ENCODE measurements at places on chromosomes 3 and 15.

DNA sequence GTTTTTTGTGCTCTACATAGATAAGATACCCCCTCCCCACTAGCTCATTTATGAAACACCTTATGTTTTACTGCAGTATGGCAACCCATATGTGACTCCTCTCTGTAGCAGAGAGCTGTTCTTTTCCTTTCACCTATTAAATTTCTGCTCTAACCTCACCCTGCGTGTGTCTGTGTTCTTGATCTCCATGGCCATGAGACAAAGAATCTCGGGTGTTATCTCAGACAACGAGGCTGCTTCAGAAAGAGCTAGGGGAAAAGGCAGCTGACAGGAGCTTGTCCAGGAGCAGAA is 18.0 kb downstream of the CCR8 start:
- DNase-seq: no peak

DNA sequence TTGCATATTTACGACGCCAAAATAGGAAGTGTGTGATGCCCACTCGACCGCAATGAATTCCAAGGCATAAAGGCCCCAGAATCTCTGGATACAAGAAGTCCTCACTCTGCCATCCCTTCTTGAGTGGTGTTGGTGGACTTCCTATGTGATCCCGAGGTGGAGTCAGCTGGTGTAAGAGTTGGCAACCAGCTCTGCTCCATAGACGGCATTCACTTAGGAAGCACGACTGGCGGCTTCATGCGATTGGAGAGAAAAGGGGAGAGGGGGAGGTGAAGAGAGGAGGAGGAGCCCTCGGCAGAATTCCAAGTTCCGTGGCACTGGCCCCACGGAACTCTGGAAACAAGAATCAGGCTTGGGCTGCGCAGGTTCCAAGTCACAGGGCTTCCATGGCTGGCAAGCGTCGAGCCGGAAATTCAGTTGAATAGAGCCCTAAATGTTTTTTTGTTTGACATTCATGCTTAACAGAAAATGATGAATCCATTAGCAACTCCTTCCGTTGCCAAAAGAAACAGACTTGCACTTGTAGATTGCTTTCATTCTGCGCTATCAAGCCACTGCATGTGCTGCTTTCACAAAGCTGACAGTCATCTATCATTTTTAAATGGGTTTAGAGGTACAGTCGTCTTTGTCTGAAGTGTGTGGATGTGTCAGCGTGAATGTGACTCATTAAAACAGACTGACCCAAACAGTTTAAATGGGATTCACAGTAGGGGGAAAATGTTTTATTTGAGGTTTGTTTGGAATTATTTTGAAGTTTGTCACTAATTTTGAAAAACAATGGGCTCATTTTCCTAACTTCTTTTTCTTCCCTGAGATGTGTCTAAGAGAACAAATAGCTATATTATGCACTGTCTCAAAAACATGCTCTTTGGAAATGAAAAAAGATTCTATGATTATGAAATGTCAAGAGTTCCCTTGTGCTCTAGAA is 428.3 kb upstream of the ATP11B start:
- no peak for DNase-seq

GRCh38 chr3:127988770-127989557 is 63.3 kb upstream of the SEC61A1 start:
- DNase-seq: peak; percentile 14

- no peak for DNase-seq
Observed at GRCh38 chr3:10983219-10983916, 9.2 kb upstream of the SLC6A1 start.

GRCh38 chr3:137304313-137305056 is 346.7 kb downstream of the IL20RB start:
- DNase-seq: no peak

DNA sequence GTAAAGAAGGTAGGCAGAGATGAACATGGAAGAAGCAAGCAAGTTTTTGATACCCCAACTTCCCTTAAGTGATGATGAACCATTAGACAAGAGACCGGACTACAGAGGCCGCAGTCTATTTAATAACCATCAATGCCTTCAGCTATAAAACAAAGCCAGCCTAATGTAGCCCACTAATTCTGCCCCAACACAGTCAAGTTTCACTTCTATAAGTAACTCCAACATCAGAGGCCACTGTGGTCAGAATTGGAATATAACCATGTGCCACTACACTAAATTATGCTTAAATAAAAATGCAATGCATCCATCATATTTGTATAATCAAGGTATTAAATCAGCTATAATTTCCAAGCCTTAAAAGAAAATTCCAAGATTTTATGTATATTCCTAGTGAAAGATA is 234.7 kb downstream of the FOXP1 start:
- no peak for DNase-seq

- DNase-seq: no peak
Observed at GRCh38 chr3:130839813-130840212, 54.1 kb upstream of the ATP2C1 start.

GRCh38 chr3:33482111-33482521 is 41.9 kb upstream of the UBP1 start:
- DNase-seq: no peak

GRCh38 chr3:71432044-71432975 is 151.2 kb downstream of the FOXP1 start:
- DNase-seq: no peak

DNA sequence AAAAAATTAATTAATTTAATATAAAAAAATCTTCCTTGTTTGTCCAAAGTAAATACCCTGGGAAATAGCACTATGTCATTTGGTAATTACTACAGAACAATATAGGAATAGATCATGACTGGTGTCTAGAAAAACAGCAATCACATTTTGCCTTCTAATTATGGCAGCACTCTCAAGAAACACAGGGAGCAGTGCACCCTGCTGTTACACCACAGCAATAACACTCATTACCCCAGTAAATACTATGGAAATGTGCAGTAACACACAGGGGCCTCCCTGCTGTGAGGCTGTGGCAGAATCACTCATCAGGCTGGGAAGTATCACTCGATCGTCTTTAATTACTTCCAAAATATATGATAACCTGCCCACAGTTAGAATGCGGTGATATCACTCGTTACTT is 646.0 kb downstream of the TUSC7 start:
- no peak for DNase-seq

GRCh38 chr15:71444866-71445590 is 329.8 kb downstream of the THSD4 start:
- DNase-seq: peak; percentile 56

DNA sequence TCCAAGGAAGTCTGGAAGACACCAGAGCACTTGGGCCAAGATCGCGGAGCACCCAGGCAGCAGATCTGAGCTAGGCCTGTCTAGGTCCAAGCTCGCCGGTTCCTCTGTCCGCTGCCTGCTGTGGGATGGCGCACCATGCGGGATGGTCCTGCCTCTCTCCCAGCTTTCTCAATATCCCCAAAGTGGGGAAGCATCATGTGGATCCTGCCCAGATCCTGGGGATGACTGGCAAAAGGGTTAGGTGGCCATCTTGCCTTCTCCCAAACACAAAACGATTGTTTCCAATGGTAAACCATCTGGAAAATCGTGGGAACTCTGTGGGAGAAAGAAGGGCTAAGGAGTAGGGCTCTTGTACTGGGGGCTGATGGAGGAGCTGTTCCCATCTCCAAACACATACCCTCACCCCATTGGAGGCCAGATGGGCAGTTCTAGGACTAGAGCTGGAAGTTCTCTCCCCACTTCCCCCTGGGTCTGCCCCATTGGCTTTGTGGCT is 8.9 kb downstream of the PRKCD start:
- DNase-seq: no peak

DNA sequence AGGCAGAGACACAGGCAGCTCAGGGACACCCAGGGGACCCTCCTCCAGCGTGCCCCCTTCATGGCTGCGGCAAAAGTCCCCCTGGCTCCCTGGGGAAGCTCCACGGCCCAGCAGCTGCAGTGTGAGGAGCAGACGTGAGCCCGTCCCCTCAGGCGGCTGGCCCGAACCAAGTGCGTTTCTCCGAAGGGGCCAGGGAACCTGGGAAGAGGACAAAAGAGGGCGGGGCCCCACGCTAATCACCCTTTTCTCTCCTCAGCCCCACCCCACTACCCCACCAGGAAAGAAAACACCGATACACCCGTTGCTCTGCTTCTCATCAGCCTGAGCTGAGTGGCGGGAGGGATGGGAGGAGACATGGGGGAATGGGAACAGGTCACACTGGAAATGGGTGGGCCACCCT is at the start of gene MUC4:
Gene MUC4, minus strand, starts transcription at position 174 of the 400 bp plus-strand sequence. Its CDS starts 112 bp downstream, at position 62.
- DNase-seq: no peak

- no peak for DNase-seq
Observed at GRCh38 chr15:71494563-71495397, 315.6 kb upstream of the NR2E3 start.

- peak; percentile 30 for DNase-seq
Observed at GRCh38 chr15:39642011-39642640, 61.2 kb downstream of the THBS1 start.

DNA sequence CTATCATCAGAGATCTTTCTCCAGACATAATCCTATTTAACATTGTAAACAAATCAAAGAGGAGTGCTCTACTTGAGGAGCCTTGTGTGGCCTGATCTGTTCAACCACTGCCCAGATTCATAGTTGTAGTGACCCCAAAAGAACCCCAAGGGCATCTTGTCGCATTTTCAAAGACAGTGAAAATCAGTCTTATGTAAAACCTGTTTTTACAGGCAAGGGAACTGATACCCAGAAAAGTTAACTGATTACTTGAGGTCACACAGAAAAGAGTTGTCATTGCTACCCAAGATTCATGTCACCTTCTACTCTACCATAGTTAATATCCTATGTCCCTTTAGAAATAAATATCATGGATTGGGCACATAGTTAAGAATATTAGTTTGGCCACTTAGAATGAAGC is 40.5 kb upstream of the ARPP21 start:
- DNase-seq: no peak

DNA sequence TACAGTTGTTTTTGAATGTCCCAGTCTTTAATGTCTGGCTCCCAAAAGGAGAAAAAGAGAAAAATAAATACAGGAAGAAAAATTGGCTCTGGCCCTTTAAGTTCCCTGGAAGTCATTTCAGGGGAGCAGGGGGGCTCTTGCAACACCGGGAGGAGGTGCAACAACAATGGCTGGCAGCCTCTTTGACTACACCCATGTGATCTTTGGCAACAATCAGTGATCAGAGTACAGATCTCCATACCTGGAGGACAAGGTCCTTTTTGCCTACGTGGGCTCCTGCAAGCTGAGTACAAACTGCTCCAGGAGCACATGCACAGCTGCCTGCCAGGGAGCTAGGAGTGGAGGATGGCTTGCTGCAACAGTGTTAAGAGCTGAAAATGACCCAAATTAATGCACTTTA is 63.9 kb downstream of the GLCE start:
- DNase-seq: no peak

GRCh38 chr3:124373524-124373923 is 356.7 kb upstream of the UMPS start:
- DNase-seq: no peak

- DNase-seq: no peak
Observed at GRCh38 chr3:62094461-62094860, 278.9 kb downstream of the FEZF2 start.

DNA sequence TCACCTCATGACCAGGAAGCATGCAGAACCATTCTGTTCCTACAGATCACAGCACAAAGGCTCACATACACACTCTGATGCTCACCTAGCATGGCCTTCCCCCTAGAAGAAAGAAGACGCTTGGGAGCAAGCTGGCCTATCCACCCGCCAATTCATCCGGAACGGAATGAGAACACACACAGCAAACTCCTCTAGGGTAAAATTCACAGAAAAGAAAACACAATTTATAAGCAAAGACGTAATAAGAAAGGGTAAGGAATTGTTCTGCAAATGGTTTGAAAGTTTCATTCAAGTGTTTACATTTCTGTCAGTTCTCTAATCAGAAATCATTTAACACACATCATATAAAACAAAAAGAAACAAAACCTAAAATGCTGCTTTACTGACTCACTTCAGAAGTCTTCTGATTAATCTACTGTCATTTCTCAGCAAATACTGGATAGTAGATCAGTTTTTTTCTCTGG is 218.1 kb downstream of the OSBPL10 start:
- DNase-seq: no peak

GRCh38 chr15:62165793-62166375 is 799 bp upstream of the C2CD4B start:
- no peak for DNase-seq

GRCh38 chr15:91946581-91947292 is 93.2 kb downstream of the SLCO3A1 start:
- DNase-seq: no peak

GRCh38 chr3:107690522-107691138 is 167.9 kb downstream of the BBX start:
- peak; percentile 32 for DNase-seq

DNA sequence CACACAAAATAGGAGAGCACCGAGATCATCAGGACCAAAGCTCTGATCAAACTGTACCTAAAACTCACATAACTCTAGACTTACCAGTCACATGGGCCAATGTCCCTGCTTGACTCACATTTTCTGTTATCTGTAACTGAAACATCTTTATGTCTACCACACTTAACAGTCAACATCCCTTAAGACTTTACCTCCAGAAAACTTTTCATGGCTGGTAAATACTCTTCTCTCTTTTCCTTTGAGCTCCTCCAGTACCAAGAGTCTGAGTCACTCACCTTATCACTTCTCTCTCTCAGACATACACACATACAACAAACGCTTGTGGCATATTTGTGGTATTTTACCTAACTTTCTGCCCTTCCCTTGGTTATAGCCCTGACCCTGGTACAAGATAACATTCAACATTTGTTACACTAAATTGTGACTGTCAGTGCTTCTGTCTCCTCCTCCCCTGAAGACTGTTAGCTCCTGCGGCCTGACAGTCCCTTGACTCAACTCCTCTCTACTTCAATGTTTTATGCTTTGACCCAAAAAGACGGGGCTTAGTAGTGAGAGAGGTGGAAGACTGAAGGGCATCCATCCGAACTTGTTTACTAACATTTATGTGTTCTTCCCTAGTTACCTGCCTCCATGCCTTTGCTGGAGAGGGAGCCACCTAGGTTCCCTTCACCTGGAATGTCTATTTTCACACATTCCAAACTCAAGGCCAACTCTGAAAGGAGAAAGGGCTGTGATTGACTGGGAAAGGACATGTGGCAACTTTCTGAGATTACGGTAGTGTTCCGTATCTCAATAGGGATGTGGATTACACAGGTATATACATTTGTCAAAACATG is 3.7 kb upstream of the EFHB start:
- DNase-seq: no peak

GRCh38 chr15:60448668-60449360 is 30.1 kb downstream of the ICE2 start:
- DNase-seq: no peak

All from HS-5 (cell line).